ENCODE measurements at places on chromosomes 6 and 20.

- DNase-seq, result no peak
Observed at GRCh38 chr20:51569815-51570738, 27.6 kb upstream of the NFATC2 start.

DNA sequence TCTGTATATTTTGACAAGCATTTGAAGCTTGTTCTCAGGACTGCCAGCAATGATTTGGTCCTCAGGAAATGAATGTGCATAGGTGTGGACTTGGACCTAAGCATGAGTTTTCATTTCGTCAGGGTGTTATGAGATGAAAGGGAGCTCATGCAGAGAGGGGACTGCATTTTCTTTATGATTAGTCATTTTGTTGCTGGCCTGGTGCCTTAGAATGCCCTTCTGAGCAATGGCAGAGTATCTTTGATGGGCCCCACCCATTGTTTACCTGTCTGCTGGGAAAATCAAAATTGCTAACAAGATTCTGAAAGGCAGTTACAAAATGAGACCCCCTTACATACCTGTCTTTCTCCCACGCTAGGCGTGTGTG lies 51.5 kb upstream of the MTHFD1L start:
- DNase-seq, result no peak

DNA sequence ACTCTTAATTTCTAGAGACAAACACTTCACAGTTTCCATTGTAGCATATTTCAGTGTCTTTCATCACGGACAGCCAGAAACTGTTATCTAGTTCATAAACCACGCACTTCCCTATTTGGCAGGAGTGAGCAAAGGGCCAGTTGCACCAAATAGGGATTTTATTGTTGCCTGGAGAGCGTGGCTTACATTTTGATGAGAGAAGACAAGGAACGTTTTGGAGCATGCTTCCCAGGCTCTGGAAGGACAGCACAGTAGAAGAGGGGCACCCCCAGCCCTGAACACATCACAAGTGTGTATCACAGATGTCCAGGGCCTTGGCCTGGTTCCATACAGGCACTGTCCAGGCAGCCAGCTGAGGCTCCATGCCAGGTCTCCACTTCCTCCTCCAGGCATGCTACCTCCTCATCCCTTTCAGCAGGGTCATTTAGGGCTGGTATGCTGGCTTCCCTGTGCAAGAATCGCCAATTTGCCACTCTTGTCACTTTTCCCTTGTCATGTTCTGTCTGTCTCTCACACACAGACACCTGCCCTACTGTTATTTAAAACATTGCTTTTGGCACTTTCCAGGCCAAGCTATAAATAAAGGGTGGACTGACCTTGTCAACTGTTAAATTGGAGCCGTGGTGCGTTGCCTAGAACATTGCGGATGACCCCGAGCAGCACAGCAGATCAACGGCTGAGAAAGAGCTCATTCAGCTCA lies 235.0 kb upstream of the GMDS start:
- no peak for DNase-seq

- DNase-seq, result no peak
Observed at GRCh38 chr20:20229595-20229994, 138.3 kb upstream of the INSM1 start.

GRCh38 chr6:158625881-158626305 lies 18.6 kb downstream of the DYNLT1 start:
- DNase-seq, result no peak

DNA sequence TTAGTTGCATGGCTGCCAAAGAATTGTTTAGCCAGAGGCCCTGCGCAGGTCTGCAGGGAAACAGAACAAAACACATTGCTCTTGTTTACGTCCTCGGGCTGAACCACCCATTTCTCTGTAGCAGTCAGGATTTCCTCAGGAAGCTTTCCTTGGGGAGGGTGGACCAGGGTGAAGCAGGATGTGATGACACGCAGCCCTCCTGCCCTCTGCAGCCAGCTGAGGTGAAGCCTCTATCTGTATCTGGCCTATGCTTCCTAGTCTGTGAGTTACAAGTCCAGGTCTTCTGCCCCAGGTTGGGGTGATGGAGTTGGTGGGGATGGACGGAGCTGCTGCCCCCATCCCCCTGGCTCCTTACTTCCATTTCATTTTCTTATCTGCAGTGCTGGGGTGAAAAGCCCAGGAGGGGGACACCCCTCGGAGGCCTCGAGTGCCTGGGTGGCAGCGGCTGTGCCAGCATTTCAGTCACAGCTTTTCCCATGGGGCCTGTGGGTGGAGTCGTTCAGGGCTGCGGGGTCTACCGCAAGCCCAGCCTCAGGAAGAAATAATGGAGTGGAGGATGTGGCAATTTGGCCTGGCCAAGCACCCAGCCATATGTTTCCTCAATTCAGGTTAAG lies 24.9 kb downstream of the SASH1 start:
- no peak for DNase-seq

DNA sequence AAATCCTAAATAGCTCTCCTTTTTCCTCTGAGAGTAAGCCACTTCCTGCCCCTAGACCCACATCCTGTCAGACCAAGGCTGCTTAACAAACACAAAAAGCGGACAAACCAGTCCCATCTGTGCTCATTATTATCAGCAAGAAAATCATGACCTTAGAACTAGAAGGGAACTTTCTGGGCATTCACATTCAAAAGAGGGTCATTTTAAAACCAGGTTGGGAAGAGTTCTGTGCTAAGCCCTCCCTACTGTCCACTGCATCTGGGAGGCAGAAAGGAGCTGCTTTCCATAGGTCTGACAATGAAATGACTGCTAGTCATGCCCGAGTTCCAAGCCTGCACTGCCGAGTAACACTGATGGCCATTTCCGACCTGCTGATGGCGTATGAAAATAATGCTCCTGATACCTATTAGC lies 15.4 kb downstream of the EZR start:
- DNase-seq, result no peak

DNA sequence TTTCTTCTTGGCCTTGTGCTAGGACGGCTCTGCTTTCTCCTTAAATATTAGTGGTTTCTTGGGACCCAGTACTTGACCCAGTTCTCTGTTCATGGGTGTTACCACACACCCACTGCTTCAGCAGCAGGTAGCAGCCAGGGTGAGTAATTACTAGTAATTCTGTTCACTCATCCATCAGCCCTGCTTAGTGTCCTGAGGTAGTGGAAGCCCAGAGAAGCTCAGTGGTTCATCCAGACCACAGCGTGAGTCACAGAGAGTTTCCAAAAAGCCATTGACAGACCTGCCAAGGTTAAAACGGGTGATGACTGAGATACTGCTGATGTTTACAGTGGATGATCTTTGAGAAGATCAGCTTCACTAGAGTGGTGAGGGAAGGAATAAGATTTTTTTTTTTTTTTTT lies 51.7 kb upstream of the HINT3 start:
- DNase-seq, result no peak

- no peak for DNase-seq
Observed at GRCh38 chr6:93801101-93801847, 381.9 kb upstream of the EPHA7 start.

DNA sequence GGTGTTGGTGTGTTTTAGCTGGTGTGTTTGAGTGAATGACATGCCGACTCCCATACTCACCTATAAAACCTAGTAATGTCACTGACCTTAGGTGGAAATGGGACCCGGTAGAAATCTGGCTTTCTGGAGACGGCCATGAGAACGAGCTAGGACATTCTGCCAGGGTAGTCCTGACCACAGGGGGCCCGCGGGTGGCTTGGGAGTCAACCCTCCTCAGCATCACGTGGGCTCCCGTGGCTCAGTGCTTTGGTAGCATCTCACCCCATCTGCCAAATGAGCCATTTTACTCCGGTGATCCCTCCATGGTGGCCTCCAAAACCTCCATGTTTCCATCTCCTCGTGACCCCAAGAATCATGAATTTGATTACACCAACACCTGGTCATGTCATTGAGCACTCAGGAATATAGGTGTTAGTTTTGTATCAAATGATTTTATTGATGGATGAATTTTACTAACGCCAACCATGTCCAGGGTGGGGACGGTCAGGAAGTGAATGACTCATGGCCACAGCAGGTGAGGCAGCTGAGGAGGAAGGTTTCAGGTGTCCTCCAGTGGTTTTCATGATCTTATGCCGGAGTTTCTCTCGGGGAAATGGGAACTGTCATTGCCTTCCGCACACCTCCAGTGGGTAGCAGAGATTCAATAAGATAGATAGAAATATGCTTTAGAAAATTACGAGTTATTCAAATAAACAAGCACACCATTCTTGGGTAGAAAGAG lies 195.0 kb downstream of the SYNDIG1 start:
- no peak for DNase-seq

- no peak for DNase-seq
Observed at GRCh38 chr6:22747571-22747970, 178.2 kb downstream of the HDGFL1 start.

DNA sequence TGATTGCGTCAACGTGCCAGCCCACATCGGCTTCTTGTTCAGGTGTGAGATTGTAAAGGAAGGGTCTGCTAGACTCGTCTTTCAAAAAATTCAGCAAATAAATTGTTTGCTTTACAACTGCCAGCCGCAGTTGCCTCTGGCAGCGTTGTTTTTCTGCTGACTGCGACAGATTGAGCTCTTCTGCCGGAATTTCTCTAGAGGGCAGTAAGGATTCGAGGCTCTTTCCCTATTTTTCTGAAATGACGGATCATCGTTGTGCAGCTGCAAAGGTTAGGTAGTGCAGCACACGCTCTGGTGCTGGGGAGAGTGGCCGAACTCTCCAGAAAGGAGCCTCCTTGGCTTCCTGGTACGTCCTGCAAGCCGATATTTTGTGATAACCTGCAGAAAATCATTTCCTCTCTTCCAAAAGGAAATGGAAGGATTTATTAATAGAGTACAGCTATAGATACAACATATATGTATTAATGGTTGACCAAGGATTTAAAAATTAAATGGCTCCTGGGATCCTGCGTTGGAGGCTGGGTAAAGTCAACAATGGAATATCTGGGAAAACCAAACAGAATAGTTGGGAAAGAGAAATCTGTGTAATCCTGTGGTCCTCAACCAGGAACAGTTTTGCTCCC lies 121.9 kb upstream of the ZFP64 start:
- no peak for DNase-seq

DNA sequence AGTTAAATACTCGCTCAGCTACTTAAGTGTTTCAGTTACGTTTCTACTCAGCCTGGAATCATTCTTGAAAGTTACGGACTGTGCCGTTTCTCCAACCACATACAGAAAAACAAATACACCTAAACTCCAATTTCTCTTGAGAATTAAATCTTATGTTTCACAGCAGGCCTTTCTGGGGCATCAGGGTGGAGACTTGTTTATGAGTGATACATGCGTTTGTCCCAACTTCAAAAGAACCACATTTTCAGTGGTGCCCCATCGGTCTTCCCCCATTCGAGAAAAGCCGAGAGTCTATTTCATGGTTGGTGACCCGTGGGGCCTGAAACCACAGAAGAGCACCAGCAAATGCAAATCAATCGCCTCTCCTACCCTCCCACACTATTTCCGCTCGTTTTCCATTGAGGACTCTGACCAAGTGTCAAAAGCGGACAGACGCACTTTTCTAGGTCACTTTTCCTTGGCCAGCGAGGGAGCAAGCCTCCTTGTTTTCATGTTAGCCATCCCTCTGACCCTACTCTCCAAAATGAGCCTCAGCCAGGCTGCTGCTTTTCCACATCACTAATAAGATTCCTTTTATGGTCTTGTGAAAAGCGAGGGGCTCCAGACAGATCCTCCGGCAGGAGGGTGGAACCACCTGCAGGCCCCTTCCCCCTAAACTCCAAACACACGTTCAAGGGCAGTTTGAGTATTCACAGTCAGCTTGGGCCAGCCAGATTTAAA lies 3.1 kb downstream of the JAG1 start:
- no peak for DNase-seq
